ENCODE measurements at places on chromosomes 2 and 18.

DNA sequence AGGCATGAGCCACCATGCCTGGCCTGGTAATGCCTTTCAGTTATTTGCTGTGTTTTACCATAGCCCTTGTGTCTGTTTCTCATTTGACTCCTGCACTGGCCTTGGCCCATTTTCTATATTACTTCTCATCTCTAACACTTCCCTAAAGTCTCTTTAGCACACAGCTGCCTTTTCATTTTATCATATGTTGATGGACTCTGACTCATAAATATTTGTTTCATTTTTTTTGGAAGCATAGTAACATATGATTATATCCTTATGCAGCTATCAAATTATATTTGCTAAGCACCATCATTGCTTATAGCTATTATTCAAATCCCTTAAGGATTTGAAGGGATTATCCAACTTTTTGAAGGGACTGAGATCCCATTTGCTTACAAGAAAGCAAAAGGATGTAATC is 320.3 kb downstream of the GPD2 start:
- no peak for ATAC-seq
- no peaks in the 10 kb centered on the region for H3K4me1 ChIP-seq
- H3K27me3 ChIP-seq: no peaks in the 10 kb centered on the region
- no peak overlapping the region for H3K27ac ChIP-seq
- H3K4me3 ChIP-seq: no peak overlapping the region
- H3K36me3 ChIP-seq: no peaks in the 10 kb centered on the region

GRCh38 chr18:63107171-63107845 is 212.3 kb downstream of the BCL2 start:
- no peak for ATAC-seq
- H3K27ac ChIP-seq: peak overlapping the region; percentile 87
- H3K4me1 ChIP-seq: peaks cover 57% of the 10 kb centered on the region
- peak overlapping the region; percentile 69 for H3K4me3 ChIP-seq
- peaks cover 17% of the 10 kb centered on the region for H3K27me3 ChIP-seq
- H3K36me3 ChIP-seq: no peaks in the 10 kb centered on the region

GRCh38 chr2:151852260-151853069 is 24.2 kb upstream of the ARL5A start:
- H3K27me3 ChIP-seq: no peaks in the 10 kb centered on the region
- no peak for ATAC-seq
- H3K27ac ChIP-seq: no peak overlapping the region
- H3K4me3 ChIP-seq: no peak overlapping the region
- H3K36me3 ChIP-seq: no peaks in the 10 kb centered on the region

DNA sequence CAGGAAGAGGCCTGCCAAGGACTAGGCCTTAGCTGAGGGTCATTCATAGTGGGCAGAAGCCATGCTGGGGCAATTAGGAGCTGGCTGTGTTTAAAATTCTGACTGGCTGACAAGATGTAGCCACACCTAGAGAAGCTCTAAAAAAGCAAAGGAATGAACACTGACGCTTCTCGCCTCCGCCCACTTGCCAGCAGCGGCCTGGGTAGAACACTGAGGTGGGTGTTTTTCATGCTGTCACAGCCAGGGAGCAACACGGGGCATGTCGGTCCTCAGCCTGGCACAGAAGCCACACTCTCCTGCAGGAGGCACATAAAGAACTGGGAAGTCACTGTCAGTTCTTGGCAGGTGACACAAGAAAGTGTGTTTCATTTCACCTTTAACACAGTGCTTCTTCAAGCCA is 10.4 kb downstream of the CHST10 start:
- ATAC-seq: no peak
- no peaks in the 10 kb centered on the region for H3K27me3 ChIP-seq
- peaks cover 6% of the 10 kb centered on the region for H3K4me1 ChIP-seq
- H3K27ac ChIP-seq: no peak overlapping the region
- peaks cover 64% of the 10 kb centered on the region for H3K36me3 ChIP-seq

DNA sequence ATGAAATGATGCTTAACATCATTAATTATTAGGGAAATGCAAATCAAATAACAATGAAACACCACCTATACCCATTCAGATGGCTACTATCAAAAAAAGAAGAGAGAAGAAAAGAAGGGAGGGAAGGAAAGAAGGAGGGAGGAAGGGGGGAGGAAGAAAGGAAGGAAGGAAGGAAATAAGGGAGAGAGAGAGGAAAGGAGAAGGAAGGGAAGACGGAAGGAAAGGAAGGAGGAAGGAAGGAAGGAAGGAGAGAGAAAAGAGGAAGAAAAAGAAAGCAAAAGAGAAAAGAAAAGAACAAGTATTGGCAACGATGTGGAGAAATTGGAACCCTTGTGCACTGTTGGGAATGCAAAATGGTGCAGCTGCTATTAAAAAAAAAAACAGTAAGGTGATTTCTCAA is 363.3 kb downstream of the TNS1 start:
- H3K4me1 ChIP-seq: no peaks in the 10 kb centered on the region
- peaks cover 9% of the 10 kb centered on the region for H3K27me3 ChIP-seq
- no peak overlapping the region for H3K27ac ChIP-seq
- no peaks in the 10 kb centered on the region for H3K36me3 ChIP-seq

DNA sequence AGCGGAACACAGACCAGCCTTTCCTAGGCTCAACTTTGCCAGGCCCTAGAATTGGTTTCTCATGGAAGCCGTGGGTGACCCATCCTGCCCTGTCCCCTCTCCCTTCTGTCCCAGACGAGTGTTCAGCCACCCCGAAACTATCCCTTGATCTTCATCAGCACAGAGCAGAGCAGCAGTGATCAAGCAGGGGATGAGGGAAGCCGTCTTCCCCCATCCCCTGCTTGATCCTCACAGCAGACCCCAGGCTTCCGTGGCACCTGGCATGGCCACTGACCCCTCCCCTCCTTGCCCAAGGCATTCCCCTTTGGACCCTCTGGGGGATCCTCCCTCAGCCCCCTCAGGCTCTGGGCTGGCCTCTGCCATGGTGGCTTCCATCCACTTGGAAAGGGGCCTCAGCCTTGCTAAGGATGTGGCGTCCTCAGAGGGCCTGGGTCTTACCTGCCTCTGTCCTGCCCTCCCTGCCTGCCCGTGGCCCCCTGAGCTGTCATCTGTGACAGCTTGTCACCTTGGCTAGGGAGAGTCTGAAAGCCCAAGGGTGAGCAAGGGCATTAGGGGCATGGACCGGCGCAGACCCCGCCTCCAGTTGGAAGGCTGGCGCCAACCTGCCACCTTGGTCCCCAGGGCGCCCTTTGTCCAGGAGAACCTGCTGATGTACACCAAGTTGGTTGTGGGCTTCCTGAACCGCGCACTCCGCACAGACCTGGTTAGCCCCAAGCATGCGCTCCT is 10.4 kb upstream of the CCDC74A start:
- H3K27me3 ChIP-seq: no peaks in the 10 kb centered on the region
- no peak for ATAC-seq
- no peak overlapping the region for H3K4me3 ChIP-seq
- peaks cover 30% of the 10 kb centered on the region for H3K4me1 ChIP-seq
- peaks cover 39% of the 10 kb centered on the region for H3K36me3 ChIP-seq

DNA sequence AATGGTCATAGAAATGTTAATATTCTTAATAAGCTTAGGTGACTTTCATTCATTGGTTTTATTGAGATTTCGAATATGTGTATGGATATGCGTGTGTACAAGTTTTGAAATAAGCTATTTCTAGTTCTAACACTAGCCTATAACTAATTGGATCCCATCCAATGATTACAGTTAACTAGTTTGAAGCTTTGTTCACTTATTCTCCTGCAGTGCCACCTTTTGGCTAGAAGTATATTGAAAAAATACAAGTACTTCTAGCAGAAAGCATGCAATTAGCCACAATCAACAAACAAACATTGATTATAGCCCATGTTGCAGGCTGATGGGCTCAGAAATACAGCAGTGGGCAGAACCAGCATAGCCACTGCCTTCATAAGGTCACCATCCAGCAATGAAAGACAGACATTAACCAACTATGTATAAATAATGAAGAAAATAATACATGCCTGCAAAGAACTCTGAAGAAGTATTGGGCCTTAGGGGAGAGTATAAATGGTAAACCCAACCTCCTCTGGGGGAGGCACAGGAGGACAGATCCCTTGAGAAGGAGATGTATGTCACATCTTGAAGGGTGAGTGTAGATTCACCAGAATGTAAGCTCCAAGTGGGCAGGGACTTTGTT is 5.1 kb upstream of the PIEZO2 start:
- peaks cover 11% of the 10 kb centered on the region for H3K27me3 ChIP-seq
- H3K4me1 ChIP-seq: no peaks in the 10 kb centered on the region
- H3K4me3 ChIP-seq: no peak overlapping the region
- no peak overlapping the region for H3K27ac ChIP-seq

DNA sequence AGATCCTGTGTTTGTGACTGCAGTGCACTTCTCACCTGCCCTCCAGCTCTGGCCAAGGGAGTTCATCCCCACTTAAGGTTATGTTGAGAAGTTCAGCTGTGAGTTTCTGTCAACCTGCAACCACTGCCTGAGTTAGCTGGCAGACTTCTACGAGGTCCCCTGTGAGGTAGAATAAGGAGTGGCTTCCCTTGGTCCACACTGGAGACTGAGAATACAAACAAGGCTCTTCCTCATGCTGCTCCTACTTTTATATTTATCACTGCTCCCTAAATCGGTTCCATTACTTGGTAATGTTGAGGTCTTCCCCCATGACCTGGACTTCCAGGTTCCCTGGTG is 353.2 kb upstream of the CWC22 start:
- no peak for ATAC-seq
- H3K27ac ChIP-seq: peak overlapping the region; percentile 82
- H3K36me3 ChIP-seq: no peaks in the 10 kb centered on the region
- H3K4me3 ChIP-seq: no peak overlapping the region
- no peaks in the 10 kb centered on the region for H3K27me3 ChIP-seq
